ENCODE measurements at places on chromosomes 2 and 18.

DNA sequence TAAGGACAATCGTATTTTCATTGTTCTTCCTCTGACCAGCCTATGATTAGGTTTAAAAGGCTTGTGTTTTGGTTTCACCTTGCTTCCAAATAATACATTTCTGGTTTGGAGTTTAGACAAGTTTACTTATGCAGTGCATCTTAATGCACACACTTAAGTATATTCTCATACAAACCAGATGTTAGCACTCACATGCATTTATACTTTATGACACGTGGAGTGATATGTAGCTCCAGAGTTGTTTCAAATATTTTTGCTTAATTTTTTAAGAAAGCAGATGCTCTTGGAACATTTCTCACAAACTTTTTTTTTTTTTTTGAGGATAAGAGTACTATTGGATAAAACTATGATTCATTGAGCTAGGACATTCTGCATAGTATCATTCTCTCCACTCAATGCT lies 109.9 kb downstream of the PDE1A start:
- no peak for DNase-seq

- no peak for DNase-seq
These were observed 42.4 kb downstream of the KIF5C start for GRCh38 chr2:148917431-148917830.

GRCh38 chr2:54955358-54956110 lies 94.7 kb downstream of the RTN4 start:
- no peak for DNase-seq

DNA sequence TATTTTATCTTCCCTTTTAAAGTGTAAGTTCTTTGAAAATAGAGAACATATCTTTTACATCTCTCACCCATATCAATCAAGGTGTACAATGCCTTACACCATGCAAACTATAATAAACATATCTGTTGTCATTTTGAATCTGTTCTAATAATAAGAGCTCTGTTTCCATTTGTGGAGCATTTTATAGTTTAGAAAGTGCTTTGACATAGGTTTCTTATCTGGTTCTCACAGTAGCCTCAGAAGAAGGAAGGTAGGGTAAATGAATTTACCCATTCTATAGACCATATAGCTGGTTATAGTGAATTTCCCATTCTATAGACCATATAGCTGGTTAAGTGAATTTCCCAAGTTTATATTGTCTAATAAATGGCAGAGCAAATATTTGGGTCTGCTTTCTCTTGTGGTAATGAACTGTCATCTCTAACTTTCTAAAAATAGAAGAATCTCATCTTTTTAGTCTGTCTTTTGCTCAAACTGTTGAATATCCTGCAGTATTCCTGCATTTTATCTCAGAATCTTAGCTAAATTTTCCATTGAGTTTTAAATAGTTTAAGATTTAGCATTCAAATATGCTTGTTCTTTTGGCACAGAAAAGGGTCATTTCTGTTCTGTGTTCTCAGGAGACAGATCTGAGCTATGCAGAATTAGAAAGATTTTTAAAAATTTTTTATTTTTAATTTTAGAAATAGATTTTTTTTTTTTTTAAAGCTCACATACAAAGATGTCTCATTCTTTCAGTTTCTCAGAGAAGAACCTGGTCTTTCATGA lies 80.7 kb upstream of the STON1 start:
- DNase-seq, result no peak

Data from activated CD4-positive, alpha-beta T cell treated with anti-CD3 and anti-CD28 coated beads, Interleukin-2, amount 50 U/mL, for 24 hours (primary cell).